Activated CD8-positive, alpha-beta T cell treated with anti-CD3 and anti-CD28 coated beads for 36 hours (primary cell): ENCODE measurements at places on chromosomes 12 and 14. TPM values are rescaled to one million over a fixed set of nuclear protein-coding genes. Genes with fewer than 3 reads are reported as not detected.
A peak's percentile ranks its signal among the peaks of the same experiment; 100 is the strongest.

Gene OR4E1
- total RNA-seq = not detected

DNA sequence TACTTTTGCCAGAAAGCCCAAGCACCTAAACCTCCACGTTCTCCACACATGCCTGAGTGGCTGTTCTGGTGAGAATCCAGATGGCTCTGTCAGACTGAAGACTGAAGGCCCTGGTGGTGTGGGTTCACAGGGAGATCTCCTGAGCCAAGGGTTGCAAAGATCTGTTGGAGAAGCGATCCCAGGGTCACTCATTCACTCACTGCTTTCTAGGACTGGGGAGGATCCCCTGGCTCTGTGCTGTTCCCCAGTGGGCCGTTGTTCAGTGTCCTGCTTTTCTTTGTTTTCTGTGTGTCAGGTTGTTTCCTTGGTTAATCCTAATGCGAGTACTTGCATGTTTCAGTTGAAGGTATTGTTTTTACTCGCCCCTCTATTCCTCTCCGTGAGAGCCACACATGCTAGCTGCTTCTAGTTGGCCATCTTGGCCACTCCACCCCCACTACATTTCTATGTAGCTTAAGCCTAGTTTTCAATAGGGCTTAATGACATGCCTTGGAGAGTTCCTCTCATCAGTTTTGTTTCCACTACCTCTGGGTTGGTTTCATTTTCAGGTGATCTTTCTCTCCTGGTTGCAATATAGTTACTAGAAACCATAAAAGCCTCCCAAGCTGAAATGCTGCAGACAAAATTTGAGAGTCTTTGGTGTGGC, 144.5 kb upstream of the SLC38A2 start:
- peak; percentile 58 for DNase-seq

- no peak for DNase-seq
These were observed 13.4 kb upstream of the CDKL1 start for GRCh38 chr14:50410071-50410470.

DNA sequence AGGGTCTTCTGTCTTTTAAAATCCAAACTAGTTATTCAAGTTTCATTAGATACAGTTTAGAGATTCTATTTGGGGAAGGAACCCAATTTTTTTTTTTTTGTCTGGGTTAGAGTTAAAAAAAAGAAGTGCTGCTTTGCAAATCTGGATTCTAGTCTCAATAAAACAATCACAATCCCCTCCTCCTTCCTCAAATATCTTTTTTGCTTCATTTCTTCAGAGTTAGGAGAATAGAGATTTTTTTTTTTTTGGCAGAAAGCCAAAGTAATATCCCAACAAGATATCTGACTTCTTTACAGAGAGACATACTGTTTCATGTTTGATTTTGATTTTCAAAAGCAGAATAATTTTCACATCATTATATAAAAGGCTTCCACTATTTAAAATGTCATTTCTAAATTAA, 201.9 kb downstream of the FOXN3 start:
- DNase-seq = no peak

Gene KRT5
- not detected for total RNA-seq

GRCh38 chr14:33916663-33917565, 34.0 kb downstream of the EGLN3 start:
- no peak for DNase-seq

Gene CTDSP2
- total RNA-seq = 67.1 TPM

GRCh38 chr14:88863167-88863566, 38.7 kb downstream of the TTC8 start:
- no peak for DNase-seq

Gene GPD1
- 0.20 TPM for total RNA-seq

GRCh38 chr12:26434299-26435068, 239.1 kb downstream of the SSPN start:
- peak; percentile 26 for DNase-seq

GRCh38 chr14:92503756-92504491, 9.7 kb upstream of the RIN3 start:
- DNase-seq = no peak

DNA sequence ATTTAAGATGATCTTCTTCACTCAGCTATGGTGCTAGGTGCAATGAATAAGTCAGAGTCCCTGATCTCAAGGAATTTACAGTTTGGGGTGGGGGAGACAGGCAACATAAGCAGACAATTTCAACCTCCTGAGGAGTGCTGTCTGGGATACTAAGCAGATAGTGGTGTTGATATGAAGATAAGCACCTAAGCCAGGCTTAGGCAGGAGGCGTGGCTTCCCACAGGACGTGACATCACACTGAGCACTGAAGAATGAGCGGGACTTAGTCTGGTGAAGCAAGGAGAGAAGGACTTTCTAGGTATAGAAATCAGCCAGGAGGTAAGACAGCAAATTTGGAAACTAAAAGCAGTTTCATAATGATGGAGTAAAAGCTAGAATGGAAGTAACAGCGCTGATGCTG, 6.8 kb downstream of the PRPH start:
- DNase-seq = peak; percentile 20

Gene ANG
- total RNA-seq = 0.87 TPM

DNA sequence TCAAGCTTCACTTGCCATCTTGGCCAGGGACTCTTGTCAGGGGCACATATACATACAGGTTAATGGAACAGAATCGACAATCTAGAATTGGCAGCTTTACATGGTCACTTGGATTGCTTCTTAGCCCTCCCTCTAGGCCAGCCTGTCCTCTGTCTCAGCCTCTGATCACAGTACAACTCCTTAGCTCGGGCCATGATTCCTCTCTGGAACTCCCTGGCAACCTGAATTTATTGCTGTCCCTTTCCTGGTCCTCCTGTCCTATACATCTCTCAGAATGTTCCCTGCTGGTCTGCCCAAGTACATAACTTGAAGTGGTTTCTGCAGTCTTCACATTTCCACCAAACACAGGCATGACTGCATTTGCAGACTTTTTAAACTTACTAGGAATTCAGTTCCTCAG, 79.9 kb upstream of the CCDC175 start:
- DNase-seq = no peak

DNA sequence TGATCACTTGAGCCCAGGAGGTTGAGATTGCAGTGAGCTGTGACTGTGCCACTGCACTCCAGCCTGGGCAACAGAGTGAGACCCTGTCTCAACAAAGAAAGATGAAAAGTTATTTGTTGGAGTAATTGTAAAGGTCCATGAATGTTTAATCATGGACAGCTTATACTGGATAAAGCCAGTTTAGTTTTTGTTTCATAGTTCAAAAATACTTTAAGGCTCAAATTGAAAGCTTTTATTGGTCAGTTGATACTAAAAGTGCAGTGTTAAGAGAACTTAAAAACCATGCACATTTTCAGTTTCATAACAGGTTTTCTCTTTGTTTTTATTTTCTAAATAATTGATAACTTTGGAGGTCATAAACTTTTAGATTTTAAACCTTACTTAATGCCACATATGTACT, 108.4 kb downstream of the MON2 start:
- no peak for DNase-seq

Gene SLC6A15
- not detected for total RNA-seq

DNA sequence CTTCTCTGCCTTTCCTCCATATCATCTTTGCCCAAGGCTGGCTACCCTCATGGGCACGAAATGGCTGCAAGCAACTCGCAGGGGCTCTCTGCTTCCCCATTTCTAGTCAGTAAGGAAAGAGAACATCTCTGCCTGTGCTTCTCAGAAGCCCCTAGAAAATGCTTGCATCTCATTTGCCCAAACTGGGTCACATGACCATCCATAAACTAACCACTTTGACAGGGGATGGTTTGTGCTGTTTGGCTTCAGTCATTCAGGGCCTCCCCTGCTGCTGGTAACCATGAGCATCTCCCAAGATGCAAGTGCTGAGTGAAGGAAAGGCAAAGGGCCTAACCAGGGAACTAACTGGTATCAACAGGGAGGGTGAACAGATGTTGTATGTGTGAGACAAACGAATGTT, 91.1 kb downstream of the CCDC60 start:
- DNase-seq = no peak

GRCh38 chr12:91940322-91940721, 205.3 kb downstream of the BTG1 start:
- no peak for DNase-seq

GRCh38 chr14:105857220-105857825, 330.9 kb downstream of the TMEM121 start:
- no peak for DNase-seq
